ENCODE measurements at places on chromosomes 2 and 18.

GRCh38 chr2:142020368-142020767 lies 110.4 kb downstream of the LRP1B start:
- ATAC-seq: no peak

DNA sequence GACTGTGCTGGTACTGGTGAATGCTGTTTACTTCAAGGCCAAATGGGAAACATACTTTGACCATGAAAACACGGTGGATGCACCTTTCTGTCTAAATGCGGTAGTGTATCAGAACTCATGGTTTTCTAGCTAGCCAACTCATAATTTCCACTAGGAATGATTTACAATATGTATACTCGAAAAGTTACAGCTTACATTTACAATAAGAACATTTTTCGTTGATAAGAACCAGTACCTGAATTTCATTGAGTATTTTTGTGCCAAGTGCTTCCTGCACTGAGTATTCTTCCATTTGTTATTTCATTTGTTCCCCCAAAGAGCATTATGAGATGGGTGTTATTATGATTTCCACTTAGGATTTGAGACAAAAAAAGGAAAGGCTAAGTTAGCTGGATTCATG lies 21.9 kb downstream of the SERPINB12 start:
- no peak for ATAC-seq

GRCh38 chr2:28522481-28522880 lies 26.6 kb downstream of the PLB1 start:
- no peak for ATAC-seq

DNA sequence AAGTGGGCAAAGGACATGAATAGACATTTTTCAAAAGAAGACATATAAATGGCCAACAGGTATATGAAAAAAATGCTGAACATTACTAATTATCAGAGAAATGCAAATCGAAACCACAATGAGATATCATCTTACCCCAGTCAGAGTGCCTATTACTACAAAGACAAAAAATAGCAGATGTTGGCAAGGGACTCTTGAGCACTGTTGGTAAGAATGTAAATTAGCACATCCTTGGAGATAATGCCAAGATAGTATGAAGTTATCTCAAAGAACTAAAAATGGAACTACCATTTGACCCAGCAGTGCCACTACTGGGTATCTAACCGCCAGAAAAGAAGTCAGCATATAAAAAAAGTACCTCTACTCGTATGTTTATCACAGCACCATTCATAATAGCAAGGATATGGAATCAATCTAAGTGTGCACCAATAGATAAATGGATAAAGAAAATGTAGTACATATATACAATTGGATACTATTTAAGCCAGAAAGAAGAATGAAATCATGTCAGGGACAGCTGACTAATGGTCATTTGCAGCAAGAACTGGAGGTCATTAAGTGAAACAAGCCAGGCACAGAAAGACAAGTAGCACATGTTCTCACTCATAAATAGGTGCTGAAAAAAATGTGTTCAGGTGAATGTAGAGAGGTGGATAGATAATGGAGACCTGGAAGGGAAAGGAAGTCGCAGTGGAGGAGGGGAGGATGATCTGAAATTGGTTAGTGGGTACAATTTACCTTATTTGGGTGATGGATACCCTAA lies 141.7 kb upstream of the B3GNT2 start:
- peak; percentile 73 for ATAC-seq

DNA sequence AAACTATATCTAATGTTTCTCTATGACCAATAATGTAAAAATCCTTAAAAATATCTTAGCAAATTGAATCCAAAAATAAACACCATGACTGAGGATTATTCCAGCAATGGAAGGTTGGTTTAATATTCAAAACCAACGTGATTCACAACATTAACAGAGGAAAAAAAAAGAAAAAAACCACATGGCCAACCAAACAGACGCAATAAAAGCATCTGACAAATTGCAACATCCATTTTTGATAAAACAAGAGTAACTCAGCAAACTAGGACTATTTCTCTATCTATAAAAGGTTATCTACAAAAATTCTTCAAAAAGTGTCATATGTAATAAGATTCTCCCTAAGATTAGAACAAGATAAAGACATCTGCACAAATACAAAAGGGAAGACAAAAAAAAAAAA lies 28.9 kb downstream of the PPP3R1 start:
- no peak for ATAC-seq

GRCh38 chr2:70626254-70626990 lies 72.8 kb upstream of the TGFA start:
- ATAC-seq: no peak

DNA sequence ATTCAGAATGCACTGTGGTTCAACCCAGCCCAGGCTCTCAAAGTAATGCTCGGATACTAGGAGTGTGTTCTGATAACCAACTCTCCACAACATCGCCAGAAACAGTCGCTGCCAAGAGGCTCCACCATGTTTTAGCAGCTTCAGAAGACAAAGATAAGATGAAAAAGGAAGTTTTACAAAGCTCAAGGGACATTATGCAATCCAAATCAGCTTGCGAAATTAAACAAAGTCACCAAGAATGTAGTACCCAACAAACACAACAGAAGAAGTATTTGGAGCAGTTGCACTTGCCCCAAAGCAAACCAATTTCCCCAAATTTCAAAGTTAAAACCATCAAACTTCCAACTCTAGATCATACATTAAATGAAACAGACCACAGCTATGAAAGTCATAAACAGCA lies 360.9 kb downstream of the XIRP2 start:
- ATAC-seq: no peak

GRCh38 chr18:53715243-53715853 lies 509.1 kb downstream of the MBD2 start:
- ATAC-seq: no peak

GRCh38 chr2:180730976-180731375 lies 249.4 kb upstream of the UBE2E3 start:
- ATAC-seq: no peak

GRCh38 chr2:233092432-233093165 lies 32.5 kb downstream of the INPP5D start:
- ATAC-seq: no peak

- no peak for ATAC-seq
These were observed 65.8 kb downstream of the PSMG2 start for GRCh38 chr18:12768625-12769024.

DNA sequence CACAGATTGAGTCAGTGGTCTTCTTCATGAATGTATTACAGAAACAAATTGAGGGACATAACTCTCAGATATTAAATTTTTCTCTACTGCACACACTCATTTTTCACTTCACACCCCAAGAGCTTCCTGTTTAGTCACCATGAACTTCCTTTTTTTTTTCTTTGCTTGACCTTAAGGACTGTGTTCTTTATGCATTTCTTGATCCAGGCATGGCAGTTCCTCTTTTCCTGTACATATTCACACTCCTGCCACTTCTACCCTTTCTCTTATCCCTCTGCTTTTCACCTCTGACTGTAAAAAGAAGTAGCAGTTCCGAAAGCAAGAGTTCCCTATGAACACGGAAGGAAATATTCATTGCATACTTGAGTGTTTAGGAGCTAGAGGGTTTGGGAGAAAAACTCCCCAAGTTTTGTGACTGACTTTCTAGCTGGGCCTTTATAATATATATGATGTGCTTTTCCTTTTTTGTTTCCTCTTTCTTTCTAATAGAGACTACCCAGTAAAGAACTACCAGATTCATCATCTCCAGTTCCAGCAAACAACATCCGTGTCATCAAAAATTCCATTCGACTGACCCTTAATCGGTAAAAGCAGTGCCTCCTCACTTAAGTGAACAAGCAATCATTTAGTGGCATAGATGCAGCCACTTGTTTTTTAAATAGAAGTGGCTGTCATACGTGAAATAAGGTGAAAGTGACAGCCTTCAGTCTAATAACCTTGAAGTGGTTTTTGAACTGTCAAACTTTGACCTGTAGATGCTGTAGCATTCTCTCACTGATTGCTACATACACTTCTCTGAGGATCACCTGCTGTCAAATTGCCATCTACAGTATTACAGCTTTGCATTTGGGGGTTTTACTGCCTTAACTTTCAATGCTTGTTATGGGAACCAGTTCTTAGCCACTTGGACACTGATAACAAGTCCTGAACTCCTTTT lies 40.8 kb downstream of the PAPOLG start:
- peak; percentile 28 for ATAC-seq

- ATAC-seq: no peak
These were observed 4.7 kb upstream of the STAT1 start for GRCh38 chr2:191018643-191019119.

- ATAC-seq: no peak
These were observed 7.0 kb downstream of the NCKAP5 start for GRCh38 chr2:133561045-133561852.

DNA sequence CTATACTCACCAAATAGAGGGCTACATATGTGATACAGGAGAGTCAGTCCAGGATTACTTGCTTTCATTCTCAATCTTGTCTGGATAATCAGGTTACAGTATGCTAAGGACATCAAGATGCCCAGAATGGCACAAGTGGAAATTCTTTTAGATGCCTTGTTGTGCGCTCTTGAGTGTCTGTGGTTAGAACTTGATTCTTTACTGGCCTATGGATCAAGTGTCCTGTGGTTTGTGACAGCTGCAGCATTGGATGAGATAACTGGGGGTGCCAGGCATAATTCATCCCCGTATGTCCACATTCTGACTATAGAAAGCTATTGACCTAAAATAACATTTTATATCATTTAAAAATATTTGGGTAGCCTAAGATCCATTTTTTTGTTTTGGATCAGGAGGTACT lies 40.1 kb downstream of the CDC42EP3 start:
- ATAC-seq: no peak

GRCh38 chr2:118386641-118387302 lies 298.5 kb downstream of the INSIG2 start:
- ATAC-seq: no peak

GRCh38 chr2:109531221-109531620 lies 82.5 kb downstream of the SEPTIN10 start:
- no peak for ATAC-seq

GRCh38 chr2:180655393-180655792 lies 325.0 kb upstream of the UBE2E3 start:
- no peak for ATAC-seq

DNA sequence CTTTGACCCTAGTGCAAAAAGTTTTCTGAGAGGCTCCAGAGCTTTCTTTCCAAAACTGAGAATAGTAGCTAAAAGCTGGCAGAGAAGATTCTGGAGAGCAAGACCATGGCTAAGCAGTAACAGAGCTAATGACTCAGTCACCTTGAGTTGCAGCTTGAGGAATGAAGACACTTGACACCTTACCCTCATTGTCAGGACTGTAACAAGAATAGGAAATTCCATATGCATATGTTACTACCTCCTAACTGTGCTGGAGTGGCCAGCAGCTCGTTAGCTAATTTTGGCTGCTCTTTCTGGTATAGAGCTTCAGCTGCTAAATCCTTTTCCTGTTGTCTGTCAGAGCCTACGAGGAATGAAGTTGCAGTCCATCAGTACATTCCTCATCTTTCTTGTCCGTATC lies 68.6 kb upstream of the LHCGR start:
- ATAC-seq: no peak

DNA sequence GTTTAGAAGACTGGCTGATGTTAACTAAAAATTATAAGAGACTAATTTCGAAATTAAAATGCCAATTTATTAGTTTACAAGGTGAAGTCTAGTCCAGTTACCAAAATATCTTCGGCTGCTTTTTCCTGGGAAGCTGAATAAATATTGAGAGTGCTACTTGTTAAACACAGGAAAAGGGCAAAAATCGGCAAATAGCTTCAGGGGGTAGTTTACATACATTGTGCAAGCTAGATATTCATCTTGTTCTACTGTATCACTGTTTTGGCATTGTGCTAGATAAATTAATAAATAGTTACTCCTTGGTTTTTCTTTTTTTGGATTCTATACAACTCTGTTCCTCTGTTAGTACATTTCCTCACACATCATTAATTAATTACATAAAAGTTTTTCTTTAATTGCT lies 29.3 kb downstream of the NHEJ1 start:
- no peak for ATAC-seq

DNA sequence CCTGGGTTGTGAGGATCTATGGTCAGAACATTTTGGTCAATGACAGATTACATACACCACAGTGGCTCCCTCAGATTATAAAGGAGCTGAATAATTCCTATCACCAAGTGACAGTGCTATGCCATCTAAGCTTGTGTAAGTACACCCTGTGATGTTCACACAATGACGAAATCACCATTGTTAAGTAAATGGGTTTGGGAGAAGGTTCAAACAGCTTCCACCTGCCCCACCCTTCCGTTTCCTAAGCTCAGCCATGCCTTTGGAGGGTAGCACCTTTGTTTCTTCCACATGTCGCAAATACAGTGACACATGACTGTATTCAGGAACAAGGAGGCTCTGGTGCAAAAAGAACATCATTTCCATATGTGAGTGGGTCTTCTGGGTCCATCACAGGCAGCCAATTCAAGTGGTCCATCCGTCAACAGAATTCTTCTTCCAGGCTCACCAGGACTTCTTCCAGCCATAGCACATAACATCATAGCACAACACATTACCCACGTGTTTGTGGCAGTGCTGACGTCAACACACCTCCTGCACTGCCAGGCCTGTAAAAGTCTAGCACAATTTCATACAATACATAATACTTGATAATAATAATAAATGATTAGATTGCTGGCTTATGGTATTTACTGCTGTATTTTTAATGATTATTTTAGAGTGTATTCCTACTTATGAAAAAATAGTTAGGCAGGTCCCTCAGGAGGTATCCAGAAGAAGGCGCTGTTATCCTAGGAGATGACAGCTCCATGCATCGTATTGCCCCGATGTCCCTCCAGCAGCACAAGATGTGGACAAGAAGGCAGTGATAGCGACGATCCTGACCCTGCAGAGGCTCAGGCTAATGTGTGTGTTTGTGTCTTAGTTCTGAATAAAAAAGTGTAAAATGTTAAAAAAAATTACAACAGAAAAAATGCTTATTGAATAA lies 264.8 kb downstream of the ANAPC1 start:
- ATAC-seq: no peak

- ATAC-seq: no peak
These were observed 103.3 kb downstream of the METTL4 start for GRCh38 chr18:2468051-2468450.

GRCh38 chr18:23300231-23300805 lies 152.8 kb upstream of the RIOK3 start:
- ATAC-seq: no peak

GRCh38 chr2:47818777-47819176 lies 35.8 kb downstream of the MSH6 start:
- ATAC-seq: no peak

GRCh38 chr2:241877989-241878970 lies 8.8 kb downstream of the RTP5 start:
- ATAC-seq: peak; percentile 24

DNA sequence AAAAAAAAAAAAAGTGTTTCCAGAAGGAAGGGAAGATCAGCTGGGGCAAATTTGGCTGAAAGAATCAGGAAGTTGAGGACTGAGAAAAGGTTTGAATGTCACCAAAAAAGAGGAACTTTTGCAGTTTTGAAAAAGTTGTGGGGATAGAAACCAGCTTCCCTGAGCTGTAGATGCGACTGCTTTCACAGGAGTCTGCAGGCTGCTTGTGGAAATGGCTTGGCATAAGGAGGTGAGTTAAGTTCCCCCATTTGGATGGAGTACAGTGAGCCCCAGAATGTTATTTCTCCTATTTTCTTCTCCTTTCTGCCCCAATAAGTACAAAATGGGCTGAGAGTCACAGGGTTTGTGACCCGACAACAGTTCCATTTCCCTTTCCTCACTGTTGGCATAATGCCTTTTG lies 16.5 kb upstream of the ME2 start:
- no peak for ATAC-seq

Measured in activated CD4-positive, CD25-positive, alpha-beta regulatory T cell treated with anti-CD3 and anti-CD28 coated beads, Interleukin-2, amount 50 U/mL, for 24 hours (primary cell).